ENCODE measurements at places on chromosomes 12 and 14.

- DNase-seq: no peak
These were observed 61.9 kb downstream of the CHGA start for GRCh38 chr14:92984896-92985295.

GRCh38 chr12:62210422-62210821, 49.8 kb upstream of the USP15 start:
- DNase-seq: peak; percentile 75

GRCh38 chr12:19916974-19917373, 451.4 kb upstream of the PDE3A start:
- DNase-seq: no peak

DNA sequence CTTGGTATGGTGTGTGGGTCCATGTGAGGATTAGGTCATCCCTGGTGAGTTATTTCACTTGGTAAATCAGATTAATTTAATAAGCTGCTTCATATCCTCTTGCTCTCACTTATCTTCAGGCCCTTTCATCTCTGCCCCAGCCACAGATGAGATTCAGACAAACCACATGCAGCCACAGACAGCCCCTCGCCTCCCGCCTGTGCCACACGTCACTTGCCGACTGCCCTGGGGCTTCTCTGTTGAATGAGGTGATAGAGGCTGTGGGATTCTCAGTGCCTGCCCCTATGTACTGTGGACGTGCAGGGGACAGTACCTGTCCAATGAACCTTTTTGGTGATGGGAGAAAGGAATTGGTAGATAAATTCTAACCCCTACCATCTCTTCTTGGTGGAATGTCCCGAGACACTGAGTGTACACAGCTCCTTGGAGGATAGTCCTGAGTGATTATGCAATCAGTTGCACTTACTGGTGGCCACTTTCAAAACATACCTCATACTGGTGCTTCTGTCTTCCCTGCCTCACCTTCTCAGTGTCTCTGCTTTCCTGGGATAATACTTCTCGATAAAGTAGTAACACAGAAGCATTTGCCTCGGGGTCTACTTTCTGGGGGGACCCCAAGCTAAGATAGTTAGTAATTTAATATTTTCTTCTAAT, 248.7 kb downstream of the TTC6 start:
- DNase-seq: peak; percentile 8

DNA sequence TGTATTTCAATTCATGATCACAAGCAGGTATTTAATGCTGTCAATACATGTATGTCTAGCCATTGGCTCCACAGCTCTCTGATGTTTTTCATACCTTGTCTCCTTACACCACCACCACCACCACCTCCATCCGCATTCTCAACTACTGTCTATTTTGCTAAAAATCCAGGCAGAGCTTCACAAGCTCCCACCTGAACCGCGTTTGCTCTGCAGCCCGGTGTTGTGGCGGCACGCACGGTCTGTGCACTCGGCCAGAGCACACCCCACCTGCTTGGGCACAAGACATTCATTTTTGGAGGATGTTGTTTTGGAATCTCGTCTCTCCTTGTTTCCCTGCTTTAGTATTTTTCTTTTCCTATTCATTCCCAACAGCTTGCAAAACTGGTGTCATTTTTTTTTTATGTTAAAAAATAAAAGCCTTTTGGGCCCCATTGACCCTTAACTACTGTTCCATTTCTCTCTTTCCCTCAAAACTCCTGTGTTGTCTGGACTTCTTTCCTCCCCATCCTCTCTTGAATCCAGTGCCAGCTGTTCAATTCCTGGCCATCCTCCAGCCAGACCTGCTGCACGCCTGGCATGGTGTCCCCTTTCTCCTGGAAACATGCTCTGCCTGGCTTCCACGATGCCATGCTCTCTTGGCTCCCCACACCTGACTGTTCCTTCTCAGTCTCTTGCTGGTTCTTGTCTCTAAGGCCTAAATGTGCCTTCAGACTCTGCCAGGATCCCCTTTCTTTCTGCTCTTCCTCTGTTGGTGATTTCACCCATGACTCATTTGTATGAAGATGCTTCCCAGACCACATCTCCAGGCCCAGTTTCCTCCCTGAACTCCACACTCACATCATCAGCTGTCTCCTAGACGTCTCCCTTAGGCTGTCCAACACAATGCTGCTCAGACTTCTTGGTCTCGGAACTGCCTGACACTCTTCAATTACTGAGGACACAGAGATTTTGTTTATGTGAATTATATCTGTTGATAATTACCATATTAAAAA, 37.9 kb downstream of the PIWIL1 start:
- DNase-seq: no peak

DNA sequence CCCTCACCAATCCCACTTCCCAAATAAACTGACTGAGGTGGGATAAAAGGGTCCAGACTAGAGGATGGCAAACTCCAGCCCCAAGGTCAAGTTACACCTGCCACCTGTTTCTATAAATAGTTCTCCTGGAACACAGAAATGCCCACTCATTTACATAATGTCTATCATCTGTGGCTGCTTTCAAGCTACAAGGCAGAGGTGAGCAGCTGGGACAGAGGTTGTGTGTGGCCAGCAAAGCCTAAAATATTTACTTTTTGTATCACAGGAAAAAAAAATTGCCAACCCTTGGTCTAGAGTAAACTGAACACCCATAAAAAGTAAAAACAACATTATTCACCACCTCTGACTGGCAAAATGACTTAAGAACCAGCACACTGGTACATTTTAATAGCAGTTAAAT, 269.4 kb downstream of the RGS6 start:
- no peak for DNase-seq

GRCh38 chr14:83556065-83556464, 1973.9 kb upstream of the FLRT2 start:
- peak; percentile 55 for DNase-seq

DNA sequence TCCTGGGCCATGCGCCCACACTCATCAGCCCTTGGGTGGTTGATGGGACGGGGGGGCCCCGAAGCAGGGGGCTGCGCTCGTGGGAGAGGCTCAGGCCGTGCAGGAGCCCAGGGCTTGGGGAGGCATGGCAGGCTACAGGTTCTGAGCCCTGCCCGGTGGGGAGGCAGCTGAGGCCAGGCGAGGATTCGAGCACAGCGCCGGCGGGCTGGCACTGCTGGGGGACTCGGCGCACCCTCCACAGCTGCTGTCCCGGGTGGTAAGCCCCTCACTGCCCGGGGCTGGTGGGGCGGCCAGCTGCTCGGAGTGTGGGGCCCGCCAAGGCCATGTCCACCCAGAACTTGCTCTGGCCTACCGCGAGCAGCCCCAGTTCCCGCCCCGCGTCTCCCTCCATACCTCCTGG, 295.8 kb upstream of the SEL1L start:
- DNase-seq: no peak

DNA sequence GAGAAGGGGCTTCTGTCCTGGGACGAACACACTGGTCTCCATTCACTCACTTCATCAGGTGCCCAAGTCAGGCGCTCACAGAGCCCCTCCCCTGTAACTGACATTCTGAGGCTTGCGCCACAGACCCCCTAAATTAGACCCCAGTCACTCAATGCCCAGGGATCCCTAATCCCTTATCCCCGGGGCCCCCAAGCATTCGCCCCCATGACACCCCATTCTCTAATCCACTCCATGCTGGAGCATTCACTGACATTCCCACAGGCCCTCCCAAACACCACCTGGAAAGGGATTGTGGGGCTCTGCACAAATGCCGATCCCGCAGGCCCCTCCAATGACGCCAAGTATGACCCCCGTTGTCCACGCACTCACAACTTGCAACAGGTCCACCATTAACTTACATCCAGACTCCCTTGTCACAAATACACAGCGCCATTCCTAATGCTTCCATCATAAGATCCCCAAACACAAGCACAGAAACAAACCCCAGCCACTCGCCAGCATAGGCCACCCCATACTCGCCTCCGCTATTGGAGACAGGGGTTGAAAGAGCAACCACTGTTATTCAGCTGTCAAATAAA, 1.5 kb downstream of the ZNF605 start:
- DNase-seq: no peak

DNA sequence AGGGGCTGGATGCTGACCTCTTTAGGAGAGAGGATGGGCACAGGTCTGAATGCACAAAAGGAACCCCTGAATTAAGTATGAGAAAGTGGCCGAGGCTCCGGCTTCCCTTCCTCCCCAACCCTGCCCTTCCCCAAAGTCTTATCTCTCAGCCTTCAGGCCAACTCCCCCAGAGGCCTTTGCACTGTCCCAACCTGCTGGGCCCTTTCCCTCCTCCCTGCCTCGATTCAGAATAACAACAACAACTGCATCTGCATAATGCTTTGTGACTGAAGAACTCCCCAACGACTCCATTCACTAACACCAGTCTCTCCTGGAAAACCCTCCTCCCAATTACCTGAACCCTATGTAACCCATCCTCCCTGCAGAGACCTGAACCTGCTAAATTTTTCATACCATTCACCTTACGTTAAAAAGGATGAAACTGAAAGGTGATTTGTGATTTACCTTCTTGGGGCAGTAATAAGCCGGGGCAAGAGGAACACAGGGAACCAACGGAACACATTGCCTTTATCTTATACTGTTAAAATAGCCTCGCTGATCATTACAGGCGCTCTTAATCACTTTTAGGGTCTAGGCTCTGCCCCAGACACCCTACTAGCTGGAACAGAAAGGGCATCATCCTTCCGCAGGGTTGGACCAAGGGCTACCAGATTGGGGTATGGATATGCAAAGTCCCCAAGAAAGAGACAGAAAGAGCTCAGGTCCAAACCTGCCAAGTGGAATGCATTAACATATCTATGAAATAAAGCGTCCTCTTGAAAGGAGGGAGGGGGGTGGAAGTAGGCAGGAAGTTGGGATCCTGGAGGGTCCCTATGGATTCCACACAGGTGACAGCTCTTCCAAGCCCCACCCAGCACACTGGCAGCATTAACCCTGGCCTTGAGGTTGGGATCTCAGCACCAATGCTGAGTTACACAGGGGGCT, 24.2 kb upstream of the FOXN3 start:
- no peak for DNase-seq

- no peak for DNase-seq
These were observed 97.8 kb upstream of the FERMT2 start for GRCh38 chr14:53048631-53049030.

DNA sequence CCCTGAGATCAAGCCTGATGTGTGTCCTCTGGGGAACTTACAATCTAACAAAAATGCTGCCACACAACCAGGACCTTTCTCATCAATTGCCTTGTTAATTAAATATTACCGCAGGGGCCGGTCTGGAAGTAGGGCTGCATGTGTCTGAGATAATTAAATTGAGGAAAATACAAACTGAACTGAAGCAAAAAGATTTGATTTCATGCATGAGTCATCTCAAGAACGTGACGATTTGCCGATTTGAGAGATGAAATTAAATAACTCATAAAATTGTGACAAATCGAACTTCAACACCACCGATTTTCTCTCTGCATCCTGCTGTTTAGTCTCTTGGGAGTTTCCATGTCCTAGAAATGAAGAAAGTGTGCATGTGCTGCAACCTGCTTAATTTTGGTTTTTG, 94.6 kb upstream of the DAAM1 start:
- no peak for DNase-seq

GRCh38 chr12:28110329-28110728, 79.9 kb upstream of the CCDC91 start:
- peak; percentile 51 for DNase-seq

DNA sequence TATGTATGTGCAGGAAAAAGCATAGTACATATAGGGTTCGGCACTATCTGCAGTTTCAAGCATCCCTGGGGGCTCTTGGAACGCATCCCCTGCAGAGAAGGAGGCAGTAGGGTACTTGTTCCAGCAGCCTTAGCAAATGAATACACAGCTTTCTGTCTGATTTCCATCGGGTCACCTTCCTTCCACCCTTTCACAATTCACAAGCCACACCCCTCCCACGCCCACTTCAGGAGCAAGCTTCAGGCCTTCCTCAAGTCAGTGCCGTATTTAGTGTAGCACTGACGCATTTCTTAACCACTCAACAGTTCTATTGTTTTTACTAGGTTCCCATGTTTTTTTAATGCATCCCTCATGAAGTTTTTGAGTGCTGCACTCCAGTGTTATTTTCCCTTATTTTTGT, 64.2 kb downstream of the CLMN start:
- peak; percentile 95 for DNase-seq

GRCh38 chr12:109455706-109456105, 21.4 kb downstream of the KCTD10 start:
- DNase-seq: peak; percentile 33

DNA sequence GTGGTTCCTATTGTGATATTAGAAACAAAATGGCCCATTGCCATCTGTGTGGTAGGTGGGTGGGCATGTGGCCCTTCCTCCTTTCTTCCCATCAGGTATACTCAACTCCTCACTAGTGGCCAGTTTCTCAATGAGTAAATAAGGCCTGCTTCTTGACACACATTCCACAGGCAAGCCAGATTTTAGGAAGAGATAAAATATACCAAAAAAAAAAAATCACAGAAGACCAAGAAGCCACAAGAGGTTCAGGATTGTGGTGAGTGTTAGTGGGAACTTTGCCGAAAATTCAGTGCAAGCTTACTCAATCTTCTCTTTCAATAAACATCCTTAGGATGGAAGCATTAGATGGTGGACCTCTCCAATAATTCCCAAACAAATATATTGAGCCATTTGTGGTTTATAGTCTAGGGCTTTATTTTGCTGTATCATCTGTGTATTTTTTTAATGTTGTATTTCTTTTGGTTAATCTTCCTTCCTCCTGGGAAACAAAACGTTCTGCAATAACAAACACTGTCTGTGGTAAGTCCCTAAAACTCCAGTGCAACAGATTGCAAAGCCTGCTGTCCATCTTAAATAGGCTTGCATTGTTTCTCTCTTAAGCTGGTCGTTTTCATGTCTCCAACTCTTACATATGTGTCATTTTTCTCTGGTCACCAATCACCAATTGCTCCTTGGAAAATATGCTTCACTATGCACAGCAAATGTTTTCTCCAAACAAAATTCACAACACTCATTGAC, 289.9 kb upstream of the KITLG start:
- peak; percentile 73 for DNase-seq

DNA sequence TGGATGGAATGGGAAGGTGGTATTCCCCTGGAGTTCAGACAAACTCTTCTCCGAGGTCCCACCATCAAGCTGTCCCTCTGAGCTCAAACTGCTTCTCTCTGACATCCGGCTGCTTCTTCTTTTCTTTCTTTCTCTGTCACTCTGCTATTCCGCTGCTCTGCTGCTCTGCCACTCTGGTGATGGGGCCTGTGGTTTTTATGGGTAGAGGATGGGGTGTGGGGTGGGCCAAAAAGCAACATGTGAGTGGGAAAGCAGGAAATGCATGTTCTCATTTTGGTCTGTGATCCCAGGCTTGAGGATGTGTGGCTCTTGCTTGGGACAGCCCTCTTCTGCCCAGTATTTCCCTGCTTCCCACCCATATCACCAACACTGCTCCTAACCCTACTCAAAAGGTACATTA, 30.6 kb downstream of the CLECL1 start:
- no peak for DNase-seq

DNA sequence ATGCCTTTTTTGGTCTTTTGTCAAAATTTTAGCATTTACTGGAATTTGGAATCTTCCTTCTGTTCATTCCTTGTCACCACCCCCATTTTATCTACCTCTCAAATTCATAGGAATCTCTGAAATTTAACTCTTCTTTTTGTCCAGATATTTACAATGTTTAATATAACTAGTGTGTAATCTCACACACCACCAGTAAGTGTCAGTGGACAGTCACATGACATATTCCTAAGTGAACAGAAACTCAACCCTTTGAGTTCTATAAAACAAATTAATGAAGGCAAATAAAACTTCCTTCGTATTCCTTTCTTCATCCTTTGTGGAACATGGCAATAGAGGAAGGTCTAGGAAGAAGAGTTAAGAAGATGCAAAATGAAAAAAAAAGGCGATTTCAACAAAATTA, 26.6 kb downstream of the ATF7 start:
- peak; percentile 26 for DNase-seq
